Effector memory CD8-positive, alpha-beta T cell (primary cell): ENCODE measurements at places on chromosomes 12 and 14.

DNA sequence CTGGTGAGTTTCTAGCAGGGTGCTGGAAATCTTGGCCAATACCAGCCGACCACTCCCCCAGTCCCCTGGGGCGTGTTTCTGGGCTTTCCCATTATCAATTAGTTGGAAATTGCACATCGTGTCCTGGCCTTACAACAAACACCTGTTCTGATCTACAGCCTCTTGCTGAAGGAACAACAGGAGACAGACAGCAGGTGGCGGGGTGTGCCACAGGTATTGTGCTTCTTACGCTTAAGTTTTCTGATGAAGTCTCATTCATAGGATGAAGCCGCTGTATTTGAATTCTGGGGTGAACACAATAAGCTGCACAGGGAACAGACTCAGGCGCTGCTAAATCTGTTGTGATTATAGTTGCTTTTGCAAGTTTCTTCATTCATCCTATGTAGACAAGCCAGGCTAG lies 703 bp downstream of the HIGD1C start:
- no peak overlapping the region for H3K27ac ChIP-seq
- H3K27me3 ChIP-seq, result no peaks in the 10 kb centered on the region
- H3K4me1 ChIP-seq, result no peaks in the 10 kb centered on the region
- no peak for DNase-seq
- peaks cover 4% of the 10 kb centered on the region for H3K36me3 ChIP-seq
- H3K4me3 ChIP-seq, result no peak overlapping the region

DNA sequence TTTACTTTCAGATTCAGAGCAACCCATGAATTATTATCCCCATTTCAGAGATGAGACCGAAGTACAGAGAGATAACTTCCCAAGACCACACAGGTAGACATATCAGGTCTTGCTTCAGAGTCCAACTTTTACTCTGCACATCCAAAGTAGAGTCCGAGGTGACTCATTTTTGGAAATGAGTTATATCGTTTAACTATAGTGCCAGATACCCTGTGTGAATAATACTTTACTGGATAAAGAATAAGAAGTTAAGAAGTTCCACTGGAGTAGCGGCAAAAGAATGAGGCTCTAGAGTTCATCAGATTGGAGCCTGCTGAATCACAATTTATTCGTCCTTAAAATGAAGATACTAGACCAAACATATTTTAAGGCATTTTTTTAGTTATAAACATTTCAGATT lies 124.7 kb downstream of the EPS8 start:
- H3K27ac ChIP-seq, result no peak overlapping the region
- H3K4me1 ChIP-seq, result no peaks in the 10 kb centered on the region
- H3K27me3 ChIP-seq, result no peaks in the 10 kb centered on the region
- H3K36me3 ChIP-seq, result no peaks in the 10 kb centered on the region

- no peaks in the 10 kb centered on the region for H3K36me3 ChIP-seq
- DNase-seq, result no peak
- peaks cover 14% of the 10 kb centered on the region for H3K27me3 ChIP-seq
- no peaks in the 10 kb centered on the region for H3K4me1 ChIP-seq
- H3K27ac ChIP-seq, result no peak overlapping the region
- H3K4me3 ChIP-seq, result no peak overlapping the region
Measured at GRCh38 chr14:33764876-33765650, 185.8 kb downstream of the EGLN3 start.

- H3K27ac ChIP-seq, result peak overlapping the region; percentile 100
- peak overlapping the region; percentile 98 for H3K4me3 ChIP-seq
- DNase-seq, result no peak
- H3K27me3 ChIP-seq, result no peaks in the 10 kb centered on the region
Measured at GRCh38 chr12:124917841-124918621, 3.6 kb upstream of the UBC start.

- peaks cover 38% of the 10 kb centered on the region for H3K36me3 ChIP-seq
- peaks cover 13% of the 10 kb centered on the region for H3K4me1 ChIP-seq
- no peak for DNase-seq
- peak overlapping the region; percentile 95 for H3K4me3 ChIP-seq
- no peaks in the 10 kb centered on the region for H3K27me3 ChIP-seq
- H3K27ac ChIP-seq, result peak overlapping the region; percentile 98
Measured at GRCh38 chr12:133130808-133131128, 341 bp downstream of the ZNF10 start.

GRCh38 chr12:127178463-127178862 lies 1088.5 kb upstream of the TMEM132C start:
- DNase-seq, result no peak
- peaks cover 11% of the 10 kb centered on the region for H3K27me3 ChIP-seq
- no peaks in the 10 kb centered on the region for H3K36me3 ChIP-seq
- H3K27ac ChIP-seq, result no peak overlapping the region

- no peak for DNase-seq
- H3K36me3 ChIP-seq, result no peaks in the 10 kb centered on the region
- H3K4me3 ChIP-seq, result no peak overlapping the region
Measured at GRCh38 chr12:40775661-40776060, 83.4 kb downstream of the CNTN1 start.

- H3K4me3 ChIP-seq, result no peak overlapping the region
- no peak overlapping the region for H3K27ac ChIP-seq
- no peak for DNase-seq
- no peaks in the 10 kb centered on the region for H3K36me3 ChIP-seq
Measured at GRCh38 chr12:115450017-115450416, 766.0 kb upstream of the TBX3 start.

- no peak overlapping the region for H3K4me3 ChIP-seq
- peaks cover 62% of the 10 kb centered on the region for H3K4me1 ChIP-seq
- DNase-seq, result no peak
- H3K27me3 ChIP-seq, result no peaks in the 10 kb centered on the region
Measured at GRCh38 chr14:92549105-92549858, 35.7 kb downstream of the RIN3 start.

DNA sequence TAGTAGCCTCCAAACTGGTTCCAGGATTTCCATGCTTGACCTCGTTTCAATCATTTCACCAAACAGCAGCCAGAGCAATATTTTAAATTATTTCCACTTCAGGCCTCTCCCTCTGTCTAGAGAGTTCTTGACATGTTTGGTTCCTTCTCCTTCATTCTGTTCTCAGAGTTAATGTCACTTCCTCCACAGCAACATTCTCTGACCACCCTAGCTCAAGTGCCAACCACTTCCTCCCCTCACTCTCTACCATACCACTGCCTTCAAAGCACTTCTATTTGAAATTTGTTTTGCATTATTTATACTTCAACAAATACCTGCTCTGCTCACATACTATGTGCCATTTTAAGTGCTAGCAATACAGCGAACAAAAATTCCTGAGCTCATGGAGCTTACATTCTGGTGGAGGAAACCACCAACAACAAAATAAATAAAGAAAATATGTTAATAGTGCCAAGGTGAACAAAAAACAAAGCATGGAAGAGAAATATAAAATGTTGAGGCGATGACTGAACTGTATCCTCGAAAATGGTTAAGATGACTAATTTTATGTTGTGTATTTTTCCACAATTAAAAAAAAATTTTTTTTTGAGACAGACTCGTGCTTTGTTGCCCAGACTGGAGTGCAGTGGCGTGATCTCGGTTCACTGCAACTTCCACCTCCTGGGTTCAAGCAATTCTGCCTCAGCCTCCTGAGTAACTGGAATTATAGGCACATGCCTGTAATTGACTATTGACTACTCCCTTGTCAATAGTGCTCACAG lies 17.3 kb downstream of the BAZ1A start:
- H3K4me3 ChIP-seq, result peak overlapping the region; percentile 62
- peaks cover 21% of the 10 kb centered on the region for H3K4me1 ChIP-seq
- DNase-seq, result peak; percentile 19
- peak overlapping the region; percentile 81 for H3K27ac ChIP-seq
- peaks cover 54% of the 10 kb centered on the region for H3K36me3 ChIP-seq
- H3K27me3 ChIP-seq, result no peaks in the 10 kb centered on the region

DNA sequence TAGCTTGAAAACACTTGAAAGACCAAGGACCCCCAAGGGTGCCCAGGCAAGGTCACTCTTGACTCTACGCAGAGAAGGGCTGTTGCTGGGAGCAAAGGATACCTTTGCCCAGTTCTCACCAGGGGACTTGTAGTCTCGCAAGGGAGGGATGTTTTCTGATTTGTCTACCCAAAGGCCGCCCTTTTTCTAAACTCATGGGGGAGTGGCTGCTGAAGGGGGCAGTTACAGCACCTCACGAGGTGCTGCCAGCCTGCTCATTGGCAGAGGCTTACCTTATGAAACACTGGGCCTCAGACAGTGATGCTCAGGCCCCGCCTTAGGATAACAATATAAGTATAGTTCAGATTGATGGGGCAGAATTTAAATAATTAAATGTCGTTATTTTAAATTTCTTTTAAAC lies 107.0 kb downstream of the ETV6 start:
- no peaks in the 10 kb centered on the region for H3K27me3 ChIP-seq
- H3K4me3 ChIP-seq, result no peak overlapping the region
- H3K27ac ChIP-seq, result no peak overlapping the region
- peaks cover 4% of the 10 kb centered on the region for H3K4me1 ChIP-seq

GRCh38 chr12:51873251-51873994 lies 14.5 kb upstream of the ANKRD33 start:
- no peak for DNase-seq
- no peaks in the 10 kb centered on the region for H3K36me3 ChIP-seq
- no peak overlapping the region for H3K27ac ChIP-seq
- H3K27me3 ChIP-seq, result peaks cover 47% of the 10 kb centered on the region
- H3K4me1 ChIP-seq, result peaks cover 12% of the 10 kb centered on the region
- H3K4me3 ChIP-seq, result no peak overlapping the region
